Fibroblast of mammary gland (primary cell): ENCODE measurements at places on chromosomes 7 and 10.

GRCh38 chr10:33365301-33365700 lies 30.8 kb upstream of the NRP1 start:
- no peak for DNase-seq

DNA sequence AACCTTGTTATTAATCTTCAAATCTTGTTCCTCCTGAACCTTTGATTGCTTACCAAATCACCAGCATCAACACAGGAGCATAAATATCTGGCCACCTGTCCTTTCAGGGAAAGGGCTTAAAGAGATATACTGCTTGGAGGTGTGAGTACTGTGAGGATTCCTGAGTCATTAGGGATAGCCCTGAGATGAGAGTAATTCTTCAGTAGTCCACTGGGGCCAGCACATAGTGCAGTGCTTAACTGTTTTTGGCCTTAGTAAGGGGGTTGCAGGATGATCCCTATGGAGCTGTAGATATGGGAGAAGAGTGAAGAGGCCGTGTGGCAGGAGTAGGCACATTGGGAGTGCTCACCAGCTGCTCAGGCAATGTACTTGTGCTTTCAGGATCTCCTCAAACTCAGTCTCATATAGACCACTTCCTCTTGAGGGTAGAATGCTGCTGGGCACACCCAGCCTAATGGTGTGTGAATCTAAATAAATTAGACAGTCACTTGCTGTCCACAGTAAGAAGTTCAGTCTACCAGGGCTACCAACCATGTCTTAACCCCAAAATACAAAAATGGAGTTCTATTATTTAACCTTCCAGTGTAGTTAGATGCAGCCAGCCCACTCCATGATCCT lies 26.5 kb upstream of the GPR141 start:
- no peak for DNase-seq

GRCh38 chr10:10584161-10584560 lies 433.5 kb upstream of the CELF2 start:
- DNase-seq, result no peak

DNA sequence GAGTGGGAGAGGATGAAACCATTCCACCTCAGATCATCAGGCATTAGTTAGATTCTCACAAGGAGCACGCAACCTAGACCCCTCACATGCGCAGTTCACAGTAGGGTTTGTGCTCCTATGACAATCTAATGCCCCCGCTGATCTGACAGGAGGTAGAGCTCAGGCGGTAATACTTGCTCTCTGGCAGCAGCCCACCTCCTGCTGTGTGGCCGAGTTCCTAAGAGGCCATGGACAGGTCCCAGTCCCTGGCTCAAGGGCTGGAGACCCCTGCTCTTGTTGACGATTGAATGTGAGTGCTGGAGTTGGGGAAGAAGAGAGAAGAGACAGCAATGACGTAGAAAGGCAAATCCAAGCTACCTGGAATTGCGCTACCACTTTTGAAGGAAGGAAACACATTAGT lies 267.2 kb downstream of the TFEC start:
- no peak for DNase-seq

- DNase-seq, result no peak
Measured at GRCh38 chr7:65809259-65809981, 63.5 kb upstream of the VKORC1L1 start.

DNA sequence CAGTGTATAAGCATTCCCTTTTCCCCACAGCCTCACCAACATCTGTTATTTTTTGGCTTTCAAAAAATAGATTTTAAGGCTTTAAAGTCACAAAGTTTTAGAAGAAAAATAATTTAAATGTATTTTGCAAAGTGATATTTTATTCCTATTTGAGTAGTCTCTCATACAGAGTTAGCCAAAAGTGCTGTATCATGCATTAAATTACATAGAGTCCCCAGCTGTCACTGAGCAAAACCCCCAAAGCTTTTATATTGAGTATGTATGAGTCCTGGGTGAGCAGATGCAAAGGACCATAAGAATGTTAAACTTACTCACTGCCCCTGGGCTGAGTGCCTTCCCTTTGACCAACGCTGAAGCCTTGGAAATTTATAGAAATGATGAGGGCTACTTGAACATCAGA lies 70.4 kb upstream of the PTN start:
- DNase-seq, result no peak

GRCh38 chr10:132641966-132642731 lies 104.6 kb downstream of the INPP5A start:
- no peak for DNase-seq
